Stimulated activated CD4-positive, alpha-beta T cell treated with anti-CD3 and anti-CD28 coated beads, Interleukin-1b, Interleukin-23, amount 100 ng/mL, for 4 hours (primary cell): ENCODE measurements at places on chromosomes 12 and 14.

DNA sequence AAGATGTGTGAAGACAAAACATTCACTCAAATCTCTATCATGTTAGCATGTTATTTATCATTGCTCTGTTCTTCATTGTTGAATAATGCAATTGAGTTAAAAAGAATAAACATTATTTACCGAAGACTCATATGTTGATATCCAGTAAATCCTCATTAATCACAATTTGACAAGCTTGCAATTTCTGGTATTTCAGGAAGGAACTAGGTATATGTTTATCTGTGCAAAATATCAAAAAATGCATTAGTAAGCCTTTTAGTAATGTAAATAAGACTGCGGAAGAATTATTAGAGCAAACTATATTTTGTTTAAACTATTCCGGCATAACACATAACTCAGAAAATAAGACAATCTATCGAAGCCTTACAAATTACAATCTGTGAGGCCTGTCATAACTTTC lies 222.7 kb upstream of the NOVA1 start:
- no peak for DNase-seq

DNA sequence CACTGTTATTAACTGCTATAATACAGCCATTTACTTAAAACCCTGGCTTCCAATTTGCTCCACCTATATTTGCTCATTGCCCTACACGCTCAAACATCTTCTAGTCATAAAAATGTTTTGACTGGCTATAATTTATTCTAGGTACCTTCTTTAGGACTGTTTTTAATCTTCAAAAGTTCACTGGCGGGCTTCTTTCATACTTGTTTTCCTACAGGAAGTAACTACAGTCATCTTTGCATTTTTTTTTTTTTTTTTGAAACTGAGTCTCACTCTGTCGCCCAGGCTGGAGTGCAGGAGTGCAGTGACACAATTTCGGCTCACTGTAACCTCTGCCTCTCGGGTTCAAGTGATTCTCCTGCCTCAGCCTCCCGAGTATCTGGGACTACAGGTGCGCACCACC lies 32.5 kb downstream of the MPHOSPH9 start:
- no peak for DNase-seq

- no peak for DNase-seq
Measured at GRCh38 chr12:96383371-96383770, 16.9 kb downstream of the CDK17 start.

DNA sequence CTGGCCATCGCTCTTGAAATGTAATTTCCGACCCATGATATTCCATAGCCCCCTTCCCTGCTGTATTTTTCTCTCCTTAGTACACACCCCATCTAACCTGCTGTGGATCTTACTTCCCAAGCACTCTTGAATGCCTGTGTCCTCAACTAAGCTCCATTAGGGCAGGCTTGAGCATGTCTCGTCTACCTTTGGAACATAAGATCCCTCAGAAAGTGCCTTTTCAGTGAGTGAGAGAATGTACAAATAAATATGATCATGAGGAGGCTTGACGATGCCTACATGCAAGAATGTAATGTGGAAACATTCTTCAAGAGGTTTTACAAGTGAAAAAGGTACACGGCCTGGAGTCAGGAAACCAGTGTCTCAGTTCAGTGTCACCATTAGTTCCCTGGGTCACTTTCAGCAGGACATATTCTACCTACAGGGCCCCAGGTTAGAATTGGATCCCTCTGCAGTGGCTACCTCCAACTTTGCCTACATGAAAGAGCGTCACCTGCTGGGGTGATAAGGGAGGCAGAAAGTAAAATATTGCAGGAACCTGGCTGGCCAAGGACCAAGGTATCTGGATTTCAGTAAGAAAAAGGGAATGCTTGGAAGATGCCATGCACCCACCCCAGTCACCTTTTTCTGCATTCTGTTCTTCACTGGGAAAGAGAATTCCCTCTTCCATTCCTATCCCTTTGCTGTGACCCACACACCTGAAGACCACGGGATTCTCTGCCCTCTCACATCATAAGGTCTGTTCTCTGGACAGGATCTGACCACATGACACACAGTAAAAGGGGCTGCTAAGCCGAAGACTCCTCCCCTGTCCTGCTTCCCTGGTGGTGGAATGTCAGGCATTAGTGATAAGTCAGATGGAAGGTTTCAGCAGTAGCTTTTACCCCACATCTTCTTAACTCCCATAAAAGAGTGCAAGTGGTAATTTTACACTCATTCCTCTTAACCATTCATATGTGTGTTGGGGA lies 24.6 kb upstream of the SERPINA1 start:
- DNase-seq, result no peak

GRCh38 chr14:69066396-69067171 lies 86.3 kb downstream of the DCAF5 start:
- no peak for DNase-seq

DNA sequence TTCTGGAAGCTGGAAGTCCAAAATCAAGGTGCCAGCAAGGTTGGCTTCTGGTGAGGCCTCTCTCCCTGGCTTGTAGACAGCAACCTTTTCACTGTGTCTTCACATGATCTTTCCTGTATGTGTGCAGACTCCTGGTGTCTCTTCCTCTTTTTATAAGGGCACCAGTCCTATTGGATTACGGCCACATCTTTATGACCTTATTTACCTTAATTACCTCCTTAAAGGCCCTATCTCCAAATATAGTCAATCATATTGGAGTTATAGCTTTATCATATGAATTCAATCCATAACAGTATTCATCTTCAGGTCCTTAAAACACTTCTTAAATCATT lies 21.2 kb upstream of the GARIN2 start:
- DNase-seq, result no peak

DNA sequence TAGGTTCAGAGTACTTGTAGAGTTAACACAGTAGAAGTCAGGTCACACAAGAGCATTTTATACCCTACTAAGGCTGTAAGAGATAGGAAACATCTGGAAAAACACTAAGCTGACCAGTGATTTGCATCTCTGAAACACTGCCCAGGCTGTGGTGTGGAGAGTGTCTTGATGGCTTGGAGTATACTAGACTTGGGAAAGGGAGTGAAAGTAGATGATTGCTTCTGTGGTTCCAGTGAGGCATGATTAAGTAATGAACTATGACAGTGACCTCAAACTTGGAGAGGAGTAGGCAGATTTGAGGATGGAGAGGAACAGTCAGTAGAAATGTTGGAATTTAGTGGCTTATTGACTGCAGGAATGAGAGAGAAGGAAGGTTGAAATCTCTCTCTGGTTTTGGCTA lies 201.2 kb downstream of the FLRT2 start:
- no peak for DNase-seq

DNA sequence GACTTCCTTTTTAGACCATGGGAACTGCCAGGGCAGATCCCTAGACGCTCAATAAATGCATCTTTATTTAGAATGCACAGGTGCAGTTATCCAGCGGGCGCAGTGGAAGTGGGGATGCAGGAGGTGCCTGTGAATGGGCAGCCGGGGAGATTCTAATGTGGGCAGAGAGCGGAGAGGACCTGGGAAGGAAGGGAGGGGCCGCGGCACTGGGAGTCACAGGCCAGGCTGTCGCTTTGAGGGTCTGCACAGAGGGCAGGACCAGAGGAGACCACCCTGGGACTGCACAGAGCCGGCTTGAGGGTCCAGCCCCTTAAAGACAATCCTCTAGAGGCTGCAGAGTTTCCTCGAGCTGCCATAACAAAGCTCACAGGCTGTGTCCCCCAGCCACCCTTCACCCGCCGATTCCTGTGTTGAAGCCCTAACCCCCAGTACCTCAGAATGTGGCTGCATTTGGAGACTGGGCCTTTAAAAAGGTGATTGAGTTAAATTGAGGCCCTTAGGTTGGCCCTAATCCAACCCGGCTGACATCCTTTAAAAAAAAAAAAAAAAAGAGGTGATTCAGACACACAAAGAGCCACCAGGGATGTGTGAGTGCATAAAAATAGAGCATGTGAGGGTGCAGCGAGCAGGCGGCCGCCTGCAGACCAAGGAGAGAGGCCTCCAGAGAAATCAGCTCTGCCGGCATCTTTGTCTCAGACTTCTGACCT lies 44.4 kb upstream of the PPP2R5C start:
- DNase-seq, result no peak

DNA sequence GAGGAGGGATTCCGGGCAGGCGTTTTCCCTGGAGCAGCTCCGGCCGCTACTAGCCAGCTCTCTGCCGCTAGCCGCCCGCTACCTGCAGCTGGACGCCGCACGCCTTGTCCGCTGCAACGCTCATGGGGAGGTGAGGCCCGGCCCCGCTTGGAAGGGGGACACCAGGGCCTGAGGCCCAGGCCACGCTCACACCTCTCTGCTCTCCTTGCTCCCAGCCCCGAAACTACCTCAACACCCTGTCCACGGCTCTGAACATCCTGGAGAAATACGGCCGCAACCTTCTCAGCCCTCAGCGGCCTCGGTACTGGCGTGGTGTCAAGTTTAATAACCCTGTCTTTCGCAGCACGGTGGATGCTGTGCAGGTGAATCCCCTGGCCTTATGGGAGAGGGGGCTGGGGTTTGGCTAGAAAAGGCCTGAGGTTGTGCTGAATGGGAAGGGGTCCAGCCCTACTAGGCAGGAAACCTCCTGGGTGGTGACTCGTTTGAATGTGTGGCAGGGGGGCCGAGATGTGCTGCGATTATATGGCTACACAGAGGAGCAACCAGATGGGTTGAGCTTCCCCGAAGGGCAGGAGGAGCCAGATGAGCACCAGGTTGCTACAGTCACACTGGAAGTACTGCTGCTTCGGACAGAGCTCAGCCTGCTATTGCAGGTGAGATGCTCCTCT lies 597 bp downstream of the RNF31 start:
- DNase-seq, result no peak

DNA sequence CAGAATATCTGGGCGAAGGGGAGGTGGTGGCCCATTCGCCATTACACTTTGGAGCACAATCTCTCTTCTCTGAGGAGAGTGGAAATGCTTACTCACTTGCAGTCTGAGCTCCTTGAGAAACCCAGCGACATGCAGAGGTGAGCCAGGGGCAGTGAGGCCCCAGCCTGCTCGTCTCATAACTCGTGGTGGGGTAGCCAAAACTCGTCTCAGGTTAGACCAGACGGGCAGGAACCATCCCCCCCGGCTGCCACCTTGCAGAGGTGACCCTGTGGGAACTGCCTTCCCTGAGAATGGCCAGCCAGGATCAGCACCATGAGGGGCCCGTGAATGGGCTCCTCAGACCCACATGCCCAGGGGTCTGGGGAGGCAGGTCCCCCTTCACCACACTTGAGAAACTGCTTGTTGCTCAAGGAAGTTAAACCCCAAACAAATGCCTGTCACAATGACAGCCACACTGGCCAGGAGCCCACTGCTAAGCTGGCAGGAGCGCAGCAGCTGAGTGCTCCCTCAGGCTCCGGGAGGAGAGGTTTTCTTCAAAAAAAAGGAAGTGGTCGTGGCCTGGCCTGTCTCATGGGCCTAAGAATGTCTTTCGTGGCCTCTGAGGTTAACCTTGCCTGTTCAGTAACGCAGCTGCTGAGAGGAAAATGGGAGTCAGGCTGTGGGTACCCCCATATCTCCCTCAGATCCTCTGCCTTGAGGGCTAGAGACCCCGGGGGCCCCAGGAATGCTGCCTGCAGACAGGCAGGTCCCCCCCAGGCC lies 9.2 kb upstream of the ALDH2 start:
- no peak for DNase-seq

DNA sequence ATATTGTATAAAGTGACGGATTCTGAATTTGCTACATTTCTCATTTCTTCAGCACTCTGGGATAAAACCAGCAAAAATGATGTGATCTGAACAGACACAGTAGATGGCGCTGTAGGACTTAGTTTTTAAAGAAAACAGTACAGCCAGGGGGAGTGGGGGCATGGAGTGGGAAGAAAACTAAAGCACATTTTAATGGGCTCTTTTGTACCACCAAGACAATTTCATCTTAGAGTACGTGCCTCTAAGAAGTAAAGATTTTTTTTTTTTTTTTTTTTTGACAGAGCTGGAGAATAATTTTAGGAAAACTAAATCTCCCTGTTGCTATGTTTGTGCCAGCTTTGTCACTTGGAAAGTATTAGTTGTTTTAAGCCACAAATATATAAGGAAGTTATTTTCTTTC lies 124.4 kb downstream of the RAD51B start:
- no peak for DNase-seq

DNA sequence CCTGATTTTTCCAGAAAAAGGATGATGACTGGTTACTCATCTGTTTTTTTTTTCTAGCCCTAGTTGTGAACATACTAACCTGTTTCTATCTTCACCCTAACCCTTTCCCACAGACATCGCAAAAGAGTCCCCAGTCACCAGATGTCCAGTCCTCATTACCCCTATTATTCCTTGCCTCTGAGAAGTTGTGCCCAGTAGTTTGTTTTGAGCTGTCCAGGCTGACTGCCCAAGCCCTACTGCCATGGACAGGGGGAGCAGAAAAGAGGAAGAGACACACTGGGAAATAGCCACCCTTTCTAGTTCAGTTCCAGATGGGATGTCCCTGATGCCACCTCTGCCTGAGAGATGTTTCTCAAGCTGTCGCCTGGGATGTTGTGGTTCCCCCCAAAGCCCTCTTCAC lies 13.8 kb upstream of the CELA1 start:
- no peak for DNase-seq

GRCh38 chr14:85002846-85003245 lies 527.1 kb upstream of the FLRT2 start:
- DNase-seq, result no peak

GRCh38 chr12:1505576-1505975 lies 88.8 kb downstream of the FBXL14 start:
- no peak for DNase-seq
